ENCODE measurements at places on chromosomes 6 and 20.

GRCh38 chr6:84815896-84816735 lies 51.7 kb upstream of the TBX18 start:
- DNase-seq: no peak

DNA sequence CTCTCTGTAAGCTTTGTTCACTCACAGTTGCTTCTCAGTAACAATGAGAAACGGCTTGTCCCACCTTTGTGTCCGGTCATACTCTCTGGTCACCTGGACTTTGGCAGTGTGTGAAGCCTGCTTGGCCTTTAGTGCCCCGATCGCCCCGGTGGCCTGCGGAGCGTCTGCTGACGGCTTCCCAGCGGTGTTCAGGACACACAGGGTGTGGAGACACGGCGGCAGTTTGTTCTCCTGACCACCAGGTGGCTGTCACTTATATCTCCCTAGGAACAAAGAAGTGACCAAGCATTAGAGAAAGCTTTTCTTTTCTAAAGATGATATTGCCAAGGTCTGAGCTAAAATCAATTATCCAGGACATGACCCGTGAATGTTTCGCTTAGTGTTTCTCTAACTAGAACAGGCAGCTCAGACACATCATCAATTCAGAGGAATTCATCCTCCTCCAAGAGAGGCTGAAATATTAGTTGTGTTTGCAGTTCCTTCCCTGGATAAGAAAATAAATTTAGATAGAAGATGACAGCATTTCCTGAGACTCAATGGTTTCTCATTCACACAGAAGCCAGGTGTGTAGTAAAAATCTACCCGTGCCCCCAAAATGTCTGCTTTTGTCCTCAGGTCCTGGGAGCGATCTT lies 167.4 kb upstream of the THBS2 start:
- no peak for DNase-seq

GRCh38 chr6:34285448-34286164 lies 36.8 kb upstream of the SMIM29 start:
- DNase-seq: no peak

DNA sequence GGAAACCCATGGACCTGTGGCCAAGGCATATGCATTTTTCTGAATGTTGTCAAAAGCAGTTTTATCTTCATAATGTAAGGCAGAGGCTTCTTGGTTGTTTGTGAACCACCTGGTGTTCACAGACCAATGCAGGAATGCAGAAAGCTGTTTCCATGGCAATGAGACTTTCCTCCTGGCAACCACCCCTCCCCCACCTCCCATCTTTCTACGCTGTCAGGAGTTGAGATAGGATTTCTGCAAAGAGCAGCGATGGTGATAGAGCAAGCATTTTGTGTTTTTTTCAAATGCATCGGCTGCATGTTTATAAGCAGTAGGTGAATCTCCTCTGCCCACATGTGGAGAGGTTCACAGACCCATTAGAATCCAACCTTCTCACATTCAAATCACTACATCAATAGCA lies 114.1 kb upstream of the SMLR1 start:
- peak; percentile 24 for DNase-seq

DNA sequence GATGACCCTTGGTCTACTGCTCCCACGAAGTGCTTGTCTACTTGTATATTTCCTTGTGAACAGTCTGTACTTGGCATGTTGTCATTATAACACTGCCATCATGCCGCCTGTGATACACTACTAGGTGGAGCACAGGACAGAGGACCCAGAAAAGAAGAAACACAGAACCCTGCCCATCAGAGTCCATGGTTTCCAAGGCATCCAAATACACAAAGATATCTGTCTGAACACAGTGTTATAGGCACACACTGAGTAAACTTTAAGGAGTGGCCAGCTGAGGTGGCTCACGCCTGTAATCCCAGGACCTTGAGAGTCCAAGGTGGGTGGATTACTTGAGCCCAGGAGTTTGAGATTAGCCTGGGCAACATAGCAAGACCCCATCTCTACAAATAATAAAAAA lies 110.5 kb upstream of the SLC2A12 start:
- DNase-seq: no peak

- no peak for DNase-seq
Measured at GRCh38 chr6:116382587-116382986, 11.8 kb downstream of the DSE start.

GRCh38 chr20:8376940-8377339 lies 244.9 kb downstream of the PLCB1 start:
- no peak for DNase-seq

- no peak for DNase-seq
Measured at GRCh38 chr6:110492584-110492983, 16.2 kb upstream of the SLC22A16 start.

- DNase-seq: no peak
Measured at GRCh38 chr6:3280091-3280490, 21.3 kb downstream of the PSMG4 start.

- no peak for DNase-seq
Measured at GRCh38 chr6:8539453-8539852, 104.1 kb upstream of the SLC35B3 start.

DNA sequence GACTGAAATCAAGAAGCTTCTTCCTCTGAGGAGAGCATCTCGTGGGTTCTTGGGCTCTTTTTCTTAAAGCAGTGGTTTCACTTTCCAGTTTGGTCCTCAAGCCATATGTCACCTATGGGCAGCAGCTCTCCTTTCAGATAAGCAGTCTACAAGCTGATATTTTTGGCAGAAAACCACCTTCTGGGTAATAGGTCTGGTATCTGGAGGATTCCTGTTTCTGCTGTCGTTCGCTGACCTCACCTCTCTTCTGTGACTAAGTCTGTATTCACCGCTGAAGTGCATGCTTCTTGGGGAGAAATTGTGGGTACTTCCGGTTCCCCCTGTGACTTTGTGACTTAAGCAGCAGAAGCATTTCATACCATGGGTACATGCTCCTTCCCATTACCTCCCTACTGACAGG lies 193.6 kb downstream of the EDN1 start:
- DNase-seq: no peak

DNA sequence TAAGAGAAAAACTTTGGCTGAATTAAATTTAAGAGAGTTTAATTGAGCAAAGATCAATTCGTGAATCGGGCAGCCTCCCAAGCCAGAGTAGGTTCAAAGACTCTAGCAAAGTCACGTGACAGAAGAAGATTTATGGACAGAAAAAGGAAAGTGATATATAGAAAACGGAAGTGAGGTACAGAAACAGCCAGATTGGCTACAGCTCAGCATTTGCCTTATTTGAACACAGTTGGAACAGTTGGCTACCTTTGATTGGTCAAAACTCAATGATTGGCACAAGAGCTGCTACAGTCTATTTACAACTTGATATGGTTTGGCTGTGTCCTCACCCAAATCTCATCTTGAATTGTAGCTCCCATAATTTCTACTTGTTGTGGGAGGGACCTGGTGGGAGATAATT lies 102.6 kb downstream of the PLG start:
- DNase-seq: no peak

- DNase-seq: no peak
Measured at GRCh38 chr6:11350294-11350693, 117.8 kb upstream of the NEDD9 start.

- no peak for DNase-seq
Measured at GRCh38 chr6:105692613-105693215, 289.8 kb upstream of the PREP start.

- no peak for DNase-seq
Measured at GRCh38 chr6:118240878-118241528, 307.1 kb upstream of the PLN start.

GRCh38 chr20:25065072-25065624 lies 7.2 kb upstream of the ACSS1 start:
- no peak for DNase-seq

DNA sequence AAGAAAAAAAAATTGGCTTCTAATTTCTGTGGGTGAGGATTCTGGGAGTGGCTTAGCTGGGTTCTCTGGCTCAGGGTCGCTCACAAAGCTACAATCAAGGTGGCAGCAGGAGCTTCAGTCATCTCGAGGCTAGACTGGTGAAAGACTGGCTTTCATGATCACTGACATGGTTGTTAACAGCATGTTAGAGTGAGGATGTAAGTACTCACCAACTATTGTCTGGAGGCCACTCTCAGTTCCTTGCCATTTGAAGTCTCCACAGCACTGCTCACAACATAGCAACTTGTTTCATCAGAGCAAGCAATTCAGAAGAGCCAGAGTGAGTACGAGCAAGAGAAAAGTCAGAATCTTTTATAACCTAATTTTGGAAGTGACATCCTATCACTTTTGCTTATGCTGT lies 145.7 kb upstream of the PRSS16 start:
- DNase-seq: no peak

- no peak for DNase-seq
Measured at GRCh38 chr6:29505808-29506207, 18.1 kb upstream of the MAS1L start.

GRCh38 chr20:59835448-59836395 lies 97.7 kb downstream of the SYCP2 start:
- no peak for DNase-seq

GRCh38 chr20:61939691-61940360 lies 125.9 kb downstream of the TAF4 start:
- DNase-seq: no peak

- DNase-seq: no peak
Measured at GRCh38 chr20:38180781-38181180, 15.7 kb upstream of the TGM2 start.

All from occipital lobe (tissue), 3 donors.